ENCODE measurements at places on chromosomes 4 and X.

DNA sequence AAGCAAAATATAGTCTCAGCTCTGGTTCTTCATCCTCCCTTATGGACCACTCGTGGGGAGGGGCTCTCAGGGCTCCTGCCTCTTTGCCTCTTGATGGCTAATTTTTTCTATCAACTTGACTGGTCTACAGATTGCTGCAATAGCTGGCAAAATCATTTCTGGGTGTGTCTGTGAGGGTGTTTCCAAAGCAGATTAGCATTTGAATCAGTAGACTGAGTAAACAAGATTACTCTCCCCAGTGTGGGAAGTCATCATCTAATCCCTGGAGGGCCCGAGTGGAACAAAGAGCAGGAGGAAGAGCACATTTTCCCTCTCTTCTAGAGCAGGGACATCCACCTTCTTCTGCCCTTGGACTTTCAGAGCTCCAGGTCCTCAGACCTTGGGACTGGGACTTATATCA is 153.5 kb downstream of the STK32B start:
- no peak for DNase-seq

GRCh38 chr4:23788460-23788859 is 101.4 kb downstream of the PPARGC1A start:
- no peak for DNase-seq

GRCh38 chrX:129979207-129979920 is 3.1 kb upstream of the BCORL1 start:
- DNase-seq, result no peak

GRCh38 chr4:141580523-141580922 is 55.9 kb upstream of the IL15 start:
- DNase-seq, result no peak

Measured in stimulated activated CD8-positive, alpha-beta memory T cell treated with anti-CD3 and anti-CD28 coated beads, Interleukin-4, amount 100 ng/mL, for 1 hour (primary cell).